Urinary bladder (tissue), 4 donors: ENCODE measurements at places on chromosomes 5 and 9.

DNA sequence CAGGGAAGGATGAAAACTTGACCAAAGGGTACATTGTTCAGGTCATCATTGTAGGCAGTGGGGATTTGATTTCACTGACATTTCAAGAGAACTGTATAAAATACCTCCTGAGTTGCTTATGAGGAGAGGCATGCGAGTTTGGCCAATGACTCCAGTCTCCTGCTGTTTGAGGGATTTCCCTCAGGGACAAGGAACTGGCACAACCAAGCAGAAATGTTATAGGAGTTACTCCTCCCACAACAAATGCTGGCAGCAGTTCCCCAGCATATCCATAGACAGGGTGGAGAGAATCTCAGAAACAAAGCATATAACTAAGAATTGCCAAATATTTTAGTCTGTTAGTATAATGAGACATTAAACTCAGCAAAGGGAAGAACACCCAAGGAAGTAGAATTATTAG, 47.2 kb upstream of the FBXL7 start:
- no peak for DNase-seq

GRCh38 chr5:177601577-177602457, 1.9 kb downstream of the B4GALT7 start:
- DNase-seq = no peak

- no peak for DNase-seq
Observed at GRCh38 chr5:154756868-154757813, 2.0 kb downstream of the LARP1 start.

DNA sequence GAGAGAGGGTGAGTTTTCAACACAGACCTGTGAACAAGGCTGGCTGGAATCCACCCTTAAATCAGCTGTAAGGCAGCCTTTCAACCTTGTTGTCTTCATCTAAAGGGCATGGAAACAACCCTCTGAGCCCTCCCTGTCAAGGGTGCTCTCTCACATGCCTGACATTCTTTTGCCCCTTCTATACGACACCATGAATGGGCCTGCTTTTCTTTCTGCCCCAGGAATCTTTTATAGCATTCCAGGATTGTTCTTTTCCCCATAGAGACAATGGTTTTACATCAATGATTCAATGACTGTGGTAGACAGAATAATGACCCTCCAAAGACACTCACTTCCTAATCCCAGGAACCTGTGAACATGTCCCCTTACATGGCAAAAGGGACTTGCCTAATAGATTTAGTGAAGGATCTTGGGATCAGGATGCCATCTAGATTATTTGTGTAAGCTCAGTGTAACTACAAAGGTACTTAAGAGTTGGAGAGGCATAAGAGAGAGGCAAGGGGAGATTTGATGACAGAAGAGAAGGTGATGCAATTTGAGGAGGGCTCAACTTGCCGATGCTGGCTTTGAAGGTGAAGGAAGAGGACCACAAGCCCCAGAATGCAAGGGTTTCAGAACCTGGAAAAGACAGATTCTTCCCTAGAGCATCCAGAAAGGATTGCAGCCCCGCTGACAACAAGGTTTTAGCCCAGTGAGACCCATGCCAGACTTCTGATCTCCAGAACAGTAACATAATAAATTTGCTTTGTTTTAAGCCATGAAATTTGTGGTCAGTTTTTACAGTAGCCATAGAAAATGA, 29.2 kb upstream of the HMHB1 start:
- DNase-seq = no peak

DNA sequence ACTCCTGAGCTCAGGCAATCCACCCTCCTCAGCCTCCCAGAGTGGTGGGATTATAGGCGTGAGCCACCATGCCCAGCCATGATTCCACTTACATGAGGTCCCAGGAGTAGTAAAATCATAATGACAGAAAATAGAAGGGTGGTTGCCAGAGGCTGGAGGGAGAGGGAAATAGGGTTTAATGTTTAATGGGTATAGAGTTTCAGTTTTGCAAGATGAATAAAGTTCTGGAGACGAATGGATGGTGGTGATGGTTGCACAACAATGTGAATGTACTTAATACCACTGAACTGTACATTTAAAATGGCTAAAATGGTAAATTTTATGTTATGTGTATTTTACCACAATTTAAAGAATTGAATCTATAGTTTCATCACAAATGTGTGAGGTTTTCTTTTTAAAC, 146.5 kb upstream of the ABCA1 start:
- no peak for DNase-seq

DNA sequence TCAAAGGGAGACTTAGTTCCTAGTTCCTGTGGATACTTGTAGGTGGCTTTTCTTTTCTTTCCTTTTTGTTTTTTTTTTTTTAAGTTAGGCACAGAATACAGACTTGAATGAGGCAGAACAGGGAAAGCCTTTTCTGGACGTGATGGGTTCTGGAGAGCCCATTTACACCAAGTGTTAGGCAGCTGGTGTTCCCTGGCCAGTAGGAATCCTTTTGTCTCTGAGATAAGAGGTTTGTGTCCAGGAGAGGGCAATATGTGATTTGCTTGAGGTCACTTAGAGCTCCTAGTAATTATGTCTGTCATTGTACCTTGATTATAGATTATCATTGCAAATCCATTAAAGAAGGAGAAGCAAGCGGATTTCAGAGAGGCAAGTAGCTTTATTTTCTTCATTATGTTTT, 9.1 kb downstream of the MEGF10 start:
- no peak for DNase-seq
